Pulmonary artery endothelial cell (primary cell): ENCODE measurements at places on chromosomes 3 and 15.

DNA sequence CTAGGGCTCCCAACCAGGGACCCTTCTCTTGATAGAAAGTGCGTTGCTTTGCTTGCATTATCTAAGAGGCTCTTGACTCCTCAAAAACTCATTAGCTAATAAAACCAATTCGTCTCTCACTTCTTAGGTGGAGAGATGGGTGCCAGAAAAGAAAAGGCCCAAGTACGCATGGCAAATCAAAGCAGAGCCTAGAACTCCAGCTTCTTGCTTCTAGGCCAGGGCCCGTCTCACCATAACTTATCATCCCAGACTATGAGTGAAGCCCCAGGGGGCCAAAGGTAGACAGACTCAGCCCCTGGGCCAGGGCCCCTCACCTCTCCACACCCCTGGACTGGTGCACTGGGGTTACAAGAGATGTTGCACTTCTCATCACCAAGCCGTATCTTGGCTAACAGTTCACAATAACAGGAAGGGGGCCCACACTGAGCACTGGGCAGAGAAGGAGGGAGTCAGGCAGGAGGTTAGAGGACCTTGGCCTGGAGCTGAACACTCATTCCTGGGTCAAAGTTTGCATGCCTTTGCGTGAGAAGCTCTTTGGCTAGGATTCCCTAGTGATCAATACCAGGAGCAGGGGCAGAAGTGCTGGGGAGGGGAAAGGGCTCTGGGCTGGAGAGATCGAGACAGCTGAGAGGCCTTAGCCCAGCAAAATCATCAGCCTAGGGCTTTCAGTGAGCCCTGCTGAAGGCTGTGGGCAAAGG is 5.4 kb upstream of the CYP1A1 start:
- DNase-seq, result no peak

DNA sequence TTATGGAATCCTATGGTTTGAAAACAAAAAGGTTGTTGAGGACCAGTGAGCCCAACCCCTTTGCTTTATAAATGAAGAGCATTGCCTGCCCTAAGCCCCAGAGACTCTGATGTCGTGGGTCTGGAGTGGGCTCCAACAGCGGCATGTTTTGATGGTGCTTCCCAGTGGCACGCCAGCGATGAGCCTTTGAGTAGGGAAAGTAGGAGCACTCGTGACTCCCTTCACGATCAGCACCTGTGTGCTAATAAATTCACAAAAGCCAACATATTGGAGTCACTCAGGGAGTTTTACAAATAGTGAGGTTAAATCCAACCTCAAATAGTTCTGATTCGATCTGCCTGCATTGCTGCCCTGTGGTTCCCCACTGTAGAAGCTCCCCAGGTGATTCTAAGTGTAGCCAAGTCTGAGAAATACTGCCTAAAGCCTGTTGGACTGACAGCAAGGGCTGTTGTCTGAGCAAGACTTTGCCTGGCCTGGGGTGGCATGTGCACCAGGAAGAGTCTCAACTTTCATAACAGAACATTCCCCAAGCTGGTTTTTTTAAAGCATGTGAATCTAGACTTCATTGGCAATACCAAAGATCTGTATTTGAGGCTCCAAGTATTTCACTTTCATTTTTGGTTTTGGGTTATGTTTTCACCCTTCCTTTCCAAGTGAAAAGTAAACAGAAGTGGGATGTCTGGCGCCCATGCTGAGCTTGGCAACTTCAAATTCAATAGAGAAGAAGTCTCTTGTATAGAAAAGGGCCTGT is 9.9 kb downstream of the CCR5 start:
- no peak for DNase-seq

GRCh38 chr3:157844800-157845565 is 261.2 kb downstream of the SHOX2 start:
- no peak for DNase-seq

GRCh38 chr3:178518660-178519396 is 17.4 kb upstream of the KCNMB2 start:
- DNase-seq, result no peak

- DNase-seq, result no peak
Observed at GRCh38 chr15:50415752-50416404, 8.3 kb upstream of the USP8 start.

- DNase-seq, result no peak
Observed at GRCh38 chr15:50944672-50945071, 36.2 kb downstream of the AP4E1 start.

- peak; percentile 19 for DNase-seq
Observed at GRCh38 chr3:3200632-3201212, 21.2 kb upstream of the CRBN start.

DNA sequence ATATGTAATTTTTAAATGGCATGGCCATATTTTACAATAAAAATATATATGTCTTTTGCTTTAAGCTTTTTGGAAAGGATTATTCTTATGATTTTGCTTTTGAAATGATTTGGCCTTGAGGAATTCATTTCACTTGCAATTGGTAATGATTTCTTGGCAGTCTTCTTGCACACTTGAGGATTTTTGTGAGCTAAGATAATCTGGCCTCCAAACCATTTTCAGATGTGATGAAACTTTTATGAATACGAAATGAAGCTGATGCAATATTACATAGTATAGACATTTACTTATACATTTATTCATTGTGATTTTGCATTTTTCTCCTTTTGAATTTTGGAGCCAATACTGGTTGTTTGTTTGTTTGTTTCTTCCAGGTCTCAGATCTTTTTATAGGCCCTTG is 6.4 kb upstream of the SH2D7 start:
- DNase-seq, result no peak

GRCh38 chr3:37498126-37499039 is 324.0 kb upstream of the LRRFIP2 start:
- DNase-seq, result no peak

DNA sequence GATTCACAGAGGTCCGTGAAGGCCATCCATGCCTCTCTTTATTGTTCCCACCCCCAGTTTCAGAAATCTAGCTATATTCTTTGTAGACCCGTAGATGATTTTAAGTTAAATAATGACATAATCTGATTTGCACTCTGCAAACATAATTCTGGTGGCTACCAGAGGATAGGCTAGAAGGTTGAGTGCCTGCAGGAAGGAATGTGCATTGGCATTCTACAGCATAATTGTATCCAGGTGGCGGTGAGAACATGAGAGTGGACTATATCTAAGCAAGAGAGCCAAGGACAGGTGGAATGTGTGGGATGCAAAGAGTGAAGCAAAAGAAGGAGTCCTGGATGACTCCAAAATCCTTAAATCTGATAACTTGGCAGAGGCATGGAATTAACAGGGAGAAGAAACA is 298.5 kb upstream of the MME start:
- DNase-seq, result no peak

DNA sequence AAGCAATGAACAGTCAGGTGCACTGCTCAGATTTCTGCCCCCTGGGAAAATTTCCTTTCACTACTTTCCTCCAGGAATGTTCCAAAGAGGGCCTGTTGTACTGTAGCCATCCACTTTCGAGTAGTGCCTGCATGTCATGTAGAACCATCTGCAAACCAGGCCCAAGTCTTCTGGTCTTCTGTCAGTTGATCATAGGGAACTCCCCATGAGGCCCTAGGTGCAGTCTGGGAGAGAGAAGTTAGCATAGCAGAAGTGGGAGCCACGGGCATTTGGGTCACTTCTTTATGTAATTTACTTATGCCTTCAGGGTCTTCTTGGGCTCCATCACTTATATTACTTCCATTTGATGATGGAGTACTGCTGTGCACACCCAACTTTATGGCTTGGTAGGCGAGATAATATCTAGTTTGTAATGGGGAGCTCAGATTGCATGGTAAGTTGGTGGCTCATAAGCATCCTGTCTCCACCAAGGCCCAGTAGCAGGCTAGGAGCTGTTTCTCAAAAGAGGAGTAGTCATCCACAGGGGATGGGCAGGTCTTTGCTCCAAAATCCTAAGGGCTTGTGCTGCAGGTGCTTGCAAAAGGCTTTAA is 151.4 kb downstream of the NFKBIZ start:
- no peak for DNase-seq

- no peak for DNase-seq
Observed at GRCh38 chr15:51080286-51080685, 14.4 kb downstream of the TNFAIP8L3 start.

DNA sequence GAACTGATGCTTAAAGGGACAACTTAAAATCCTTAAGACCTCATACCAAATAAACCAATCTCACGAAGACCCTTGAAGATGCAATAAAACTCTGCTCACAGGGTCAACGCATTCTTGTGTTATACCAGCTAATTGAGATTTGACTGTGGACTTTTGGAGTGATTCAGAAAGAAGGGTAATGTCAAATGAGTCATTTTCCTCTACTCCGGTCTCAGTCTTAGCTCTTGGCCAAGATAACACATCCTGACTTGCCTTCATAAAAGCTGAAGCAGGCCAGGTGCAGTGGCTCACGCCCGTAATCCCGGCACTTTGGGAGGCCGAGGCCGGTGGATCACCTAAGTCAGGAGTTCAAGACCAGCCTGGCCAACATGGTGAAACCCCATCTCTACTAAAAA is 3.8 kb downstream of the PKM start:
- peak; percentile 69 for DNase-seq

GRCh38 chr3:178205740-178206139 is 330.5 kb upstream of the KCNMB2 start:
- no peak for DNase-seq

GRCh38 chr3:11220230-11220629 is 52.0 kb upstream of the ATG7 start:
- DNase-seq, result no peak

DNA sequence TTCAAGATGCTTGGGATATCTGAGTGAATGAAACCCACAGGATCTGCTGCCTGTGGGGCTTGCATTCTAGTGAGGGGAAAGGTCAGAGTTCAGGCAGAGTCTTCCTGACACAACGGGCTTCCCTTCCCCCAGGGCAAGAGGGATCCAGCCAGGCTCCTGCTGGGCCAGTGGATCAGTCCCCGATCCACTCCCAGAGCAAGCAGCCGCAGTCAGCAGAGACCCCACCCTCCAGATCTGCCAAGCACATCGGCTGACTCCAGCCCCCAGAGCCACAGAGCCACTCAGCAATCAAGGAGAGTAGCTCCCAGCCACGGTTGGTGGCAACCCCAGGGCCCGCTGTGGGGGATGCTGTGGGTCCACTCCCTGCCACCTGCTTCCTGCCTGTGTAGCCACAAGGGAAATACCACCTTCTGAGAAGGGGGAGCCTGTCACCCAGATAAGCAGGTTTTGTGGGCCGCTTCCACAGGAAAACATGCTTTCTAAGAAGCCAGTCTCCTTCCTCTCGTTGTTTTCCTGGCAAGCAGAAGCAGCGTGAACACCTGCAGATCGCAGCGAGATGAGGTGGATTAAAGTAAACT is 44.9 kb downstream of the CPN2 start:
- peak; percentile 48 for DNase-seq

DNA sequence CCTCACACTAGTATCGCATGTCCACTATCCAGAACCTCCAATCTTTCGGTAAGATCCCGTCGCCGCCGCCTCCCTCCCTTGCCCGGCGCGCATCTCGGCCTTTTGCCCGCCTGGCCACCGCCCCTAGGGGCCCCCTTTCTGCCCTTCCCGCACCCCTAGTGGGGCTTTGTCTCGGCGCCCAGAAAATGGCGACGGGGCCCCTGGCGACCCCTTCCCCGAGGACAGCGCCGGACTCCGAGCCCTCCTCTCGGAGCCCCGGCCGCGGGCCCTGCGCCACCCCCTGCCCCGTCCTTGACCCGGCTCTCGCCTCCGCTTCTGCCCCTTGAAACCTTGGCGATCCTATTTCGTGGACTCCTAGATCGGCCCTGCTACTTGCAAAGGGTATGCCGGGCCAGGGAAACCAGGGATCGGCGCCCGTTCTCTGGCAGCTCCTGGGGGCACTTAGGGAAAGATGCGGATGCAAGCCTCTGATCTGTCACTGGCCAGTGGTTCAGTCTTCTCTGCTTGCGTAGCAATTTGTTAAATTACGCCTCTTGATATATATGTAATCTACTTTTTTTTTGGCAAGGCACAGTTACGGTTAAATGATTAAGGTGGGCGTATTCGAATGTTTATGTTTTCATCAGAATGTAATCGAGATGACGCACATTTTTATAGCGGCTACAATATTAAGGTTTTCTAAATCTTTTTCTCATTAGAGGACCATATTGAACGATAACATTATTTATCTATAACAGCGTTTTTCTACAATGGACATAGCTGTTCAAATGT is 603 bp downstream of the EIF1B start:
- no peak for DNase-seq

DNA sequence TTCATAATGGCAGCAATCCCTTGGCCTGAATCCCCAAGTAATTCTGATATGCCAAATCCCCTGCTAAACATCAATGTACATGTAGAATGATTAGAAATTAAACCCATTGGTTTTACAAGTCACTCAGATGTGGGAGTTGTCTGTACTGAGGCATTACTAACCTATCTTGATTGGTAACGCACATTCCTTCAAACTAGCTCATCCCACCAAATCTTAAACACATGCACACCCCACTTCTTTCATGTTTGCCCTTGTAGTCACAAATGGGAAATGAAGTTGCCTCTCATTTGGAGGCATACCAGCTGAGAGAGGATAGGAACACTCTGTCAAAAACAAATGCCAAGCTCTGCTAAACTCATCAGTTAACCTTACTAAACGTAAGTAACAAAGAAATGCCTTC is 29.1 kb upstream of the MAN2C1 start:
- no peak for DNase-seq

GRCh38 chr15:74239051-74239705 is 3.1 kb downstream of the CCDC33 start:
- no peak for DNase-seq

- DNase-seq, result no peak
Observed at GRCh38 chr3:138328341-138328740, 1.3 kb downstream of the NME9 start.

GRCh38 chr15:60012695-60013094 is 8.6 kb downstream of the FOXB1 start:
- DNase-seq, result no peak

DNA sequence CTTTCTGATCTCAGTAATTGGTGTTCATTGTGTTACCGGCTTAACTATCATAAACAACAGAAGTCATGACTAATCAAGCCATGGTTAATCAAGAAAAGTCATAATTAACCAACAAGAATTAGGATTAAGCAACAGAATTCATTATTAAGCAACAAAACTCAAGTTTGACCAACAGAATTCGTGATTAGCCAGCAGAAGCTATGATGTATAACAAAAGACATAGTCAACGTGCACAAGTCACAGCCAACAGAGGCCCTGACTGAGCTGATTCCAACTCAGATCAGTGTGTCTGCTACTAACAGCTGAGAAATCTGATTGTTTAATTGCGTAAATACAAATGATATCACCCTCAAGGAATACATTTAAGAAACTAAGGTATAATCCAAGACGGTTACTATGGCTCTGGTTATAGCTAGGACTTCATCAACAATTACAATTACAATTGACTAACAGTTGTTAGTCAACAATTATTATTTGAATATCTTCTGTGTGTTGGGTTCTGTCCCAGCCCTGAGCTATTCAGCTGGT is 67.7 kb downstream of the RARB start:
- DNase-seq, result no peak

DNA sequence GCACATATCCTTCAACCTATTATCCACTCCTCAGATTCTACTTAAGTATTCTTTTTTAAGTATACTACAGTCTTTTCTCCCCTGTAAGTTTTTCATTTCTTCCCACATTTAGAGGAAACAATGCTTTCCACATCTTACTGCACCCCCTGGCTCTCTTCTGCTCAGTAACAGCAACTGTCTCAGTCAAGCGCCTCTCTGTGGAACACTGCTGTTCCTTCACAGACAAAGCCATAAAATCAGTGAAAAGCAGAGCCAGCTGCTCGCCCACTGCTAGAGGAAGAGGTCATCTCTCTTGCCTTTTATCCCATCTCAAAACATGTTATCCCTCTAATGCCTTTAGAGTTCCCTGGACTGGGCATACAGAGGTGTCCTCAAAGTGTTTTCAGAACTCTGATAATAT is 24.8 kb downstream of the SERP1 start:
- DNase-seq, result no peak

- DNase-seq, result no peak
Observed at GRCh38 chr3:140296796-140297352, 361.9 kb downstream of the CLSTN2 start.

- DNase-seq, result no peak
Observed at GRCh38 chr15:55968923-55969322, 24.5 kb downstream of the NEDD4 start.
